Liver (tissue), 10 donors: ENCODE measurements at places on chromosomes 5 and 9.

DNA sequence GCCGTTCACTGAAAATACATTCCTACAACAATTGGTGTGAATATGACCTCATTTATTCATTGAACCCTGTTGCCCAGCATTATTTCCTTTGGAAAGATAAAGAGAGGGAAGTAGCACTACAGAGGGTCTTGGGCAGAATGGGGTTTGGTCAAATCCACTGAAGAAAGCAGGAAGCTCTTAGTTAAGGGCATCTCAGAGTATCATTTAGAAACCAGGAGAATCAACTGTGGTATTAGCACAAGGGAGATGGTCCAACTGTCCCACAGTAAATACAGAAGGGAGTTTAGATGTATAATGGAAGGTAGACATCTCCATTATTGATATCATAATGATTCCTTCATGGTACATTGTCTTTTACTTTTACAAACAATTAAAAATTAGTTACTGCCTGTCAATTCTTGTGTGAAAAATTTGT is 47.1 kb downstream of the LIX1 start:
- DNase-seq: no peak

- no peak for DNase-seq
Observed at GRCh38 chr9:16312116-16312515, 558.4 kb downstream of the BNC2 start.

GRCh38 chr5:43121913-43122484 is 1.3 kb downstream of the ZNF131 start:
- DNase-seq: no peak

- DNase-seq: no peak
Observed at GRCh38 chr5:109701252-109701651, 11.5 kb downstream of the MAN2A1 start.
